ENCODE measurements at places on chromosomes 7 and 10.

GRCh38 chr7:123338688-123339087 lies 138.9 kb upstream of the SLC13A1 start:
- DNase-seq, result no peak

DNA sequence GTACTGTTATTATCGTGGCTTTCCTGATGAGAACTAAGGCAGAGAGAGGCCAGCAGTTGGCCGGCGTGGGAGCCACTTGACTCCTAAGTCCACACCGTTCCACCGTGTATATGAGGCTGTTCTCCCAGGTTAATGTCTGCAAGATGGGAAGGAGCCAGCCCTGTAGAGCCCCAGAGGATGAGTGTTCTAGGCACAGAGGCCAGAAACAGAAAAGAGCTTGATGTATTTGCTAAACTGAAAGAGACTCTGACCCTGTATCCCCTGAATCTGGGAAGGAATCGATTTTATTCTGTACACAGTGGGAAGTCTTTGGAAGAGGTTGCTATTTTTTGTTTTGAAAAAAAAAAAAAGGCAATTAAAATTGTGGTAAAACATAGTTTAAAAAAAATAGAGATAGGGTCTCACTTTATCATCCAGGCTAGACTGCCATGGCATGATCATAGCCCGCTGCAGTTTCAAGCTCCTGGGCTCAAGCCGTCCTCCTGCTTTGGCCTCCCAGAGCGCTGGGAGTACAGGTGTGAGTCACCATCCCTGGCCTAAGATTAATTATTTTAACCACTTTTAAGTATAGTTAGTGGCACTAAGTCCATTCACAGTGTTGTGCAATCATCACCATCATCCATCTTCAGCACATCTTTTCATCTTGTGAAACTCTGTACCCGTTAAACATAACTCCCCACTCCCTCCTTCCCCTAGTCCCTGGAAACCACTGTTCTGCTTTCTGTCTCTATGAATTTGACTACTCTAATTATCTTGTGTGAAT lies 348.8 kb downstream of the SDK1 start:
- no peak for DNase-seq

- DNase-seq, result no peak
Measured at GRCh38 chr7:23093546-23093945, 12.0 kb upstream of the KLHL7 start.

- DNase-seq, result no peak
Measured at GRCh38 chr7:19327018-19327417, 181.8 kb upstream of the FERD3L start.

- no peak for DNase-seq
Measured at GRCh38 chr10:108899670-108900069, 1023.6 kb downstream of the XPNPEP1 start.

- DNase-seq, result no peak
Measured at GRCh38 chr7:4103352-4104091, 578.6 kb upstream of the FOXK1 start.

DNA sequence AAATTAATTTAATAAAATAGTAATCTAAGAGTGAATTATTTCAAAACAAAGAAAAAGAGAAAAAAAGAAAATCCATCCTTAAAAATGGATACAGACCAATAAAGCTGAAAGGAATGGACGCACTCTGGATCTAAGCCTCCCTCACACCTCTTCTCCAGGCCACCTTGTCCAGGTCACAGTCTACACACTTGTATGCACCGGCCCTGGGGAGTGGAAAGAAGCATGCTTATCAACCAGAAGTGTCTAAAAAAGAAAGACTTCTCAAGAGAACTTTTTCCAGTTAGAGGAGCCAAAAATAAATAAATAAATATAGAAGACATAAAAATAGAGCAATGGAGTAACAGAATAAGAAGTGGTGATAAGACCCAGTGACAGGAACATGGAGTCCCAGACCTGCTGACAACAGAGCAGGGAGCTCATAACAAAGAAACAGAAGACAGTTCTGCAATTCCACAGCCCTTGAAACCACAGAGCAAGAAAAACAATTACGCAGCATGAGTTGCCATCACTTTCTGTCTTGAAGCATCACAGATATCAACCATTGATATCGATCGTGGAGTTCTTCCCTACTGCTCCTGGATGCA lies 311.7 kb upstream of the NFE2L3 start:
- no peak for DNase-seq

DNA sequence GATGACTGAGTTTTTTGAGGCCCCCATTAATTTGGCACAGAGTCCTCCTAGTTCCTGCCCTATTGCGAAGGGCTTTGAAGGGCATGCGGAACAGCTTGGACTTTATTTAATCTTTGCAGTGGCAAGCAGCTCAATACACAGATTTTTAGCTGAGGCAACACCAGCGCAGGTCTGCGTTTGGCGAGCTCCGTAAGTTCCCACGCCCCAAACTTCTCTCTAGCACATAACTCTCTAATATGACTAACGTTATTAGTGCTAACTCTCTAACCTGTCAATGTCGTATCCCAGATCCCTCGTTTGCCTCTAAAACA lies 366 bp upstream of the TAF3 start:
- no peak for DNase-seq

- no peak for DNase-seq
Measured at GRCh38 chr10:23448323-23448722, 9.4 kb downstream of the OTUD1 start.

DNA sequence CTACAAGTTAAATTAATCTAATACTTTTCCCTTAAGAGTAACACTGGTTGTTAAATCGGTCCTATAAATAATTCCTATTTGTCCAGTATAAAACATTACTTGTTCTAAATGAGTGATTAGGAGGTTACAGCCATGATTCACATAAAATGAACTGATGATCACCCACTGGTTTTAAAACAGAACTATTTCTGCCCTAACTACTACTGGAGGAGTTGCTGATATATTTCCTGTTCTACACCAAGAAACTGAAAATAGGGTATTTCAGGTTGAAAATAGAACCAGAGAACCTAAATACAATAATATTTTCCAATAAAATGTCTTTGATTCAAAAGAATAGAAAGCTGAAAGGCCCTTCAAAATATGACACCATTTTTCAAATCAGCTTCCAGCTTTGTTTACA lies 30.9 kb downstream of the DNAJC1 start:
- DNase-seq, result no peak

DNA sequence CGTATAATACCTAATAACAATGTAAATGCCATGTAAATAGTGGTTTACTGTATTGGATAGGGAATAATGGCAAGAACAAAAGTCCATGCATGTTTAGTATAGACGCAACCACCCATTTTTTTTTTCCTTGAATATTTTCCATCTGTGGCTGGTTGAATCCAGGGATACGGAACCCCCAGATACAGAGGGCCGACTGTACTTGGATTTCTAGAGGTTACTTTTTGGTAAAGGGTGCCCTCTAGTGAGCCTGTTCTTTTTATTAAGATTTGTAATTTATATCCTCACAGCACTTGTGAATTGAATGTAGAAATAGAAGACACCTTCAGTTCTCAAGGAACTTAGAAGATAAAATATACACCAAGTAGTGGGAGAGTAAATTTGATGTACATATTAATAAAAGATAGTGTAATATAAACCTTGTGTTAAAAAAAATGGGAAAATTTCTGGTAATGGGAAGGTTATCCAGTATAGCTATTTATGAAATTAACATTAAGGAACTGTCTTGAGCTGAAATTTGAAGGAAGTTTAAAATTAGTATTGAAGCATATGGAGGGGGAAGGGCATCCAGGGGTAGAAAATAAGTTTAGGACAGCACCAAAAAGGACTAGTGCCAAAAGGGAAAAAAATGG lies 32.0 kb downstream of the EXOC6 start:
- DNase-seq, result no peak

DNA sequence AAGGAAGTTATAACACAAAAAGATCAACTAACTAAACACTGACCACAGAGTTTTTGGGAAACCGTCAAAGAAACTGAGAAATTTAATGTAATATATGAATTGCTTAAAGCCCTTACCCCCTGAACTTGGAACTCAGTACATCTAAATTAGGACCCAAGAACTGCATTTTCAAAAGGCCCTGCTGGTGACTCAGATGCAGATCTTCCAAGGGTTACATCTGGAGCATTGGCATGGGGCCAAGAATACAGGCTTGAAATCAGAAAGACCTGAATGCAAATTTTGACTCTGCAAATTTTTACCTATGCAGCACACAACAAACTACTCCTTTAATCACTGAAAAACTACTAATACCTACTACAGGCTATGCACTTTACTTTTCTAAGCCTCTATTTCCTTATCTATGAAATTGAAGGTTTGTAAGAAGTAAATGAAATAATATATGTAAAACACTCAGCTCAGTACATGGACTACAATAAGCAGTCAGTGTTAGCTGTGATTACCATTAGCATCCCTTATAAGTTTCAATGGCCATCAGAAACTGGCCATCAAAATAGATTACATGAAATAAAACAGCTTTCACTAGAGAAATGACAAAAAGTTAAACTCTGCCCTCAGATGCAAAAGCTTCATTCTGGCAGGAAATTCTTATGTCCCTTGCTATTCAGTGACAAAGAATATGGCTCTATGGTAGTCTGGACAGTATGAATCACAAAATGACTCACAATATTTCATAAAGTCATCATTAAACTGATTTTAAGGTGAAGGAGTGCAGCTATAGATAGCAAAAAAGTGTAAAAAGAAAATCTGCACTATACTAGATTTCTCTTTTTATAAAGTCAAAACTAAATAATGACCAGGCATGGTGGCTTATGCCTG lies 43.6 kb downstream of the NSUN6 start:
- peak; percentile 17 for DNase-seq

- DNase-seq, result no peak
Measured at GRCh38 chr10:16742165-16742960, 74.9 kb downstream of the RSU1 start.

- no peak for DNase-seq
Measured at GRCh38 chr10:89643431-89643811, 1.6 kb downstream of the PANK1 start.

DNA sequence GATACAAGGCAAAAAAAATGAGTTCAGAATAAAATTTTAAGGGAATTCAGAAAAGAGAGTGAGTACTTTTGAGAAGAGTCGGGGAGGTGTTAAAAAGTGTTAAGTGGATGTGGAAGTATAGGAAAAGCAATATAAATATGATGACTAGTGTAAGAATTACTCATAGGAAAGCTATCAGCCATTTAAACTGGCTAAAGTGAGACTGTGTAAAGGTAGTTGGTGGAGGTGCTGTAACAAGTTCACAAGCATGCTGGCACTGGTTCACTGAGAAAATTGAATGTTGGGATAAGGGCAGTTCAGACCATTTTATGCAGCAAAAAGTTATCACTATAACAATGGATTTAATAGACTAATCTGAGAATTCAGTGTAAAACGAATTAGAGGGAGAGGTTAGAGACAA lies 179.0 kb upstream of the DKK1 start:
- no peak for DNase-seq

DNA sequence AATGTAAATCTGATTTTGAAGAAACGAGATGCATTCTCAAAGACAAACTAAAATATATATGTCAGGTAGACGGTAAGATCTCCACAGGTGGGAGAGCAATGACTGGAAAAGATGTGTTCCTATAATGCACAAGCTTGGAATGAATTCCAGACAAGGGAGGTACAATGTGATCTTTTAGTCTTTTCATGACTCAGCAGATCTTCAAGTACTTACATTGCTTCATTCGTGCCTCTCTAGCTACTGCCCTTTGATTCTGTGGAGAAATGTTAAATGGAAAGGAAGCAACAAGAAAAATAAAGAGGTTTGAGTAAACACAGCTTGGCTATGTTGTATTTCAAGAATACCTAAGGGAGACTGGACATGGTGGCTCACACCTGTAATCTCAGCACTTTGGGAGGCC lies 106.6 kb downstream of the GAD2 start:
- DNase-seq, result no peak

DNA sequence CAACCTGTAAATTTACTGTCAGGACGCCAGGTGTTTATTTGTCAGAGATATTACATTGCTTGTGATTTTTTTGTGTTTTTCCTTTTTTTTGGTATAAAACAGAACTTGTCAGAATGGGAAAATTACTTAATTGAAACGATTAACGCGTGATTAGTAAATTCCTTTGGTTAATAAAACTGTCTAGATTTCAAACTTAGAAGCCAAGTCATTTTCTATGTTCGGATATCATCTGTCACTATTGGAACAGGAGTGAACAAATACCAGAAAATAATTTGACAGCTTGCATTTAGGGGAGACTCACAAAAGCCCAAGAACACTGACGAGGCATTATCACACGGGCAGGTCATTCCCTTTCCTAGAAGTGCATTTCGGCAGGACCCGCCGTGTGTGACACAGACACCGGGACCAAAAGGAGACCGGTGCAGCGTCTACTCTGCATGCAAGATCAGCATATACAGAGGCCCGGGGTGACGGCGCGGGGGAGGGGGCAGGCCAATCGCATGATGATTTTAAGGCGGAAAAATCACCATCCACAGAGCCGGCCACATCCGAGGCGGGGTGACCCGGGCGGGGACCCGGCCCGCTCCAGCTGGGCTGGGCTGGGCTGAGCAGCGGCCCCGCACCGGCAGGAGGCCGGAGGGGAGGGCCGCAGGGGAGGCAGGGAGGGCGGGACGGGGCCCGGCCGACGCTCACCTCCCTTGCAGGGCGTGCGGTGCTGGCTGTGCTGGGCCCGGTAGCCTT lies 841 bp downstream of the GLUD1 start:
- peak; percentile 52 for DNase-seq

- no peak for DNase-seq
Measured at GRCh38 chr7:73978661-73979563, 49.1 kb upstream of the ELN start.

DNA sequence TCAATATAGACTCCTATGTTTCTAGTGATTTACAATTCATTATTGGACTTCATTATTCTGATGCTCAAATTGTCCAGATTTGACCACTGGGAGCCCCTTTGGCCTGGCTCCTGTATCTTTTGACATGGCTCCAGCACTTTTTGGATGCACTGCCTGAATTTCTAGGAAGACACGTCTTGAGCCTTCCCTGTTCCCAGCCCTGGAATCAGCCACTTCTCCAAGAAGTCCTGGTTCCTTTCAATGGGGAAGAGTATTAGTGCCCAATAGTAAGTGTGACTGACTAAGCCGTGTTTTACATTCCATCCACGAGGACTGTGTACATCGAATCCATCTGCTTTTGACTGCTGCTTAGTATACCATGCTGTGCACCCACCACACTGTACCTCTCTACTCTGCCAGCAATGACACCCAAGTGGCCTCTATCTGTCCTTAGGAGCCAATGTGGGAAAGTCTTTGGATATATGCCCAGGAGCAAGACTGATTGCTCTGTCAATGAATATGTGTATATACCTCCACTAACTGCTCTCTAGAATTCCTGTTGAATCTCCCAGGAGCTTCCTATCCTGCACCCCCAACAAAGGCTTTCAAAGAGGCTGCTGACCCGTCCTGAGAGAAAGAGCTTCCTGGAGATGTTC lies 23.2 kb upstream of the NPFFR1 start:
- DNase-seq, result no peak

- DNase-seq, result no peak
Measured at GRCh38 chr7:33356336-33356735, 227.0 kb downstream of the BBS9 start.

- DNase-seq, result no peak
Measured at GRCh38 chr10:88181902-88182600, 318.6 kb downstream of the PTEN start.

GRCh38 chr10:43318976-43319960 lies 52.2 kb upstream of the FXYD4 start:
- no peak for DNase-seq

Measured in thoracic aorta (tissue), 2 donors.